ENCODE measurements at places on chromosomes 2 and 18.

DNA sequence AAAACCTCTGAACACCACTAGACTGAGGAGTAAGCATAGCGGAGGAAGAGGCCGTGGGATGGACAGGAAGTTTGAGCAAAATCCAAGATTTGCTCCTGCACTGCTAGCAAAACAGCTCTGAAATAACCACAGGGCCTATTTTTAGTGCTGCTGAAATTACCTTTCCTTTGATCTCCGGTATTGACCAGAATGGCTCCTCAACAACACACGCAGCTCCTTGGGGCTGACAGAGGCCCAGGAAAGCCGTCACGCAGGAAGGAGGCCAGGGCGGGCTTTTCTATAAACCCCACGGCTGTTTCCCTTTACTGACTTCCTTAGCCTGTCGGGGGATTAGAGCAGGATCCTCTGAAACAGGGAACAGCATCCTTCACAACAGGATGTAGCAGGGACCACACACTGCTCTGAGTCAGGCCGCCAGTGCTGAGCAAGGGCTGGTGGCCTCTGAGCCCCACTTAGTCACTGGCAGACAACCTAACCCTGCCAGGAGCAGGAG is 80.8 kb upstream of the LCLAT1 start:
- no peak for DNase-seq

DNA sequence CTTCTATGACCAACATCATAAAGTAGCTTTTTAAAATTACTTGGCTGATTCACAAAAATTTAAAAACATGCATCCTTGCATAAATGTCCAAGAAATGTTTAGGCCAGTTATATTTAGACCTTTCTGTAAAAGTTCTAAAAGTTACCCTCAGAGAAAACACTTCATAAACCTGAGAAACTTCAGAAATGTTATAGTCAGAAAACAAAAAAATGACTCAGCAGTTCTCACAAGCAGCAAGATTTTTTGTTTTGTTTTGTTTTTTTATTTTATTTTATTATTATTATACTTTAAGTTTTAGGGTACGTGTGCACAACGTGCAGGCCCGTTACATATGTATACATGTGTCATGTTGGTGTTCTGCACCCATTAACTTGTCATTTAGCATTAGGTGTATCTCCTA is 648.1 kb downstream of the LRP1B start:
- no peak for DNase-seq

DNA sequence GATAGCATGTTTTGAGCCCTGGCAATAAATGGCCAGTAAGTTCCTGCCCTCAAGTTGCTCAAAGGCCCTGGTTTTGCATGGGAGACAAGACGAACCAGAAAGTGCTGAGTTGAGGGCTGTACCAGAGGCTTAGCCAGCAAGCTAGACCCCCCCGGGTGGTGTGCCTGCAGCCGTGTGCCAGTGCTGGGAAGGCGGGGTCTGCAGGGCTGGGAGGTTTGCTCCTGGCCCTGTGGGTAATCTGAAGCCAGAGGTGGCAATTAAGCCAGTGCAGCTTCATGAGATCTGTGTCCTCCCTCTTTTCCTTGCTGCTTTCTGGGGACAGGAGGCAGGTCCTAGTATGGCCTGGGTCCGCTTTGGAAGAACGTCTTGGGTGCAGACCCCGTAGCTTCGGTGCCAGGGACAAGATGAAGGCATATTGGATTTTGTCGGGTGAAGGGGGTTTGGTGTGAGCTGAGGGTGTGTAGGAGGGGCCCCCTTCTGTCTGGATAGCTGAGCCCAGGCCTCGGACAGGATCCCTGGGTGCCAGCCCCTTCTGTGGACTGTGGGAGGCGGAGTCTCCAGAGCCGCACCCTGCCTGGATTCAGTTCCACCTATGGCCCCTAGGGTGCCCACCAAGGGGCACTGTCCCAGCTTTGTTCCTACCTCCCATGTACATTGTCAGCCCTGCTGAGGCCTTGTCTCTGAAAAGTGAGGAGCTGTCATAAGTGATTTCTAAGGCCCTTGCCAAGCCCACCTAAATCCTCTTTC is 15.6 kb downstream of the ATOH8 start:
- no peak for DNase-seq

- no peak for DNase-seq
Observed at GRCh38 chr18:70553245-70553935, 264.5 kb downstream of the SOCS6 start.

DNA sequence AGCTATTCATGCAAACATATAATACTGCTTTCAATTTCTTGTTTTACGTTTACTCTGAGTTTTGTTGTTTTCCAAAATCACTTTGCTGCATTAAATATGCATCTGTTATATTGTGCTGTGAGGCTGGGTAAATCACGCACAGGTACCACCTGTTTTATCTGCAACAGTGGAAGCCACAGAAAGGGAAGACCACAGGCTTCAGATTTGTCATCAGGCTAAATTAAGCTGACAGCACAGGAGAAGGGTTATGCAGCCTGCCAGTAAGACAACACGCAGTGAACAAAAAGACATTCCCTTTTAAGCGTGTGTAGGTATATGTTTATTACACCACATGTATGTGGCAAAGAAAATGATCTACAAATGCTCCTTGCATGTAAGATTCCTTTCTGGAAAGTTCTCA is 38.2 kb downstream of the ZNF516 start:
- DNase-seq, result no peak

DNA sequence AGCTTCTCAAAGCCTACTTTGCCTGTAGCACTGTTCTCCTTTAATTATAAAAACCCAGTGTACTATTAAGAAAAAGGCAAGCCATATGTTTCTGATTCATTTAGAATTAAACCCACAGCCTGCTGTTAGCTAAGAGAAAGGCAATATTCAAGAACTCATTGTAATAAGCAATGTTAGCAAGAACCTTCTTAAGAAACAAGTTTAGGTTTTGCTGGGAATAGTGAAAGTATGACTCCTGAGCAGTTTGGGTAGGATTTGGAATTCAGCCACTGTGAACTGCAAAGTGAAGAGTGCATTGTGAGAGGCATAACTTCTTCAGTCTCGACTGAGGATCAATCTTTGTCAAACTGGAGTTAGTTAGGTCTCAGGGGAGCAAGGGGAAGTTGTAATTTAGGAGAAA is 206.5 kb upstream of the NT5C1B start:
- no peak for DNase-seq

GRCh38 chr2:84846741-84847142 is 34.1 kb downstream of the TRABD2A start:
- no peak for DNase-seq

GRCh38 chr2:129801575-129801974 is 177.9 kb upstream of the RAB6C start:
- no peak for DNase-seq

DNA sequence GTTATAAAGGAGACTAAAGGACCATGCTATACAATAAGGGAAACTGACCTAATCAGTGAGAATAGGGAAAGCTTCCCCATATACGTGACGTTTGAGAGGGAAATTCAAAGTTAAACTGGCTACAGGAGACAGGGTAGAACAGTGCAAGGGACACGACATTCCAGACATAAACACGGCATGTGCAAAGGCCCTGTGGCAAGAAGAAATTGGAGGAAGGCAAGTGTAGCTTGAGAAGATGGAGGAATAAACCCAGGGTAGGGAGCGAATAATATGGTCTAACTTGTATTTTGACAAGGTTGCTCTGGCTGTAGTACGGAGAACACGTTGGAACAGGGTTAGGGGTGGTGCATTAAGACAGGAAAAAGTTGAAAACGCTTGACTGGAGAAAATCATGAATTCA is 49.8 kb upstream of the RIOK3 start:
- no peak for DNase-seq

- DNase-seq, result no peak
Observed at GRCh38 chr2:144858211-144858610, 338.3 kb upstream of the ZEB2 start.

- no peak for DNase-seq
Observed at GRCh38 chr2:103738606-103739005, 976.8 kb downstream of the TMEM182 start.

DNA sequence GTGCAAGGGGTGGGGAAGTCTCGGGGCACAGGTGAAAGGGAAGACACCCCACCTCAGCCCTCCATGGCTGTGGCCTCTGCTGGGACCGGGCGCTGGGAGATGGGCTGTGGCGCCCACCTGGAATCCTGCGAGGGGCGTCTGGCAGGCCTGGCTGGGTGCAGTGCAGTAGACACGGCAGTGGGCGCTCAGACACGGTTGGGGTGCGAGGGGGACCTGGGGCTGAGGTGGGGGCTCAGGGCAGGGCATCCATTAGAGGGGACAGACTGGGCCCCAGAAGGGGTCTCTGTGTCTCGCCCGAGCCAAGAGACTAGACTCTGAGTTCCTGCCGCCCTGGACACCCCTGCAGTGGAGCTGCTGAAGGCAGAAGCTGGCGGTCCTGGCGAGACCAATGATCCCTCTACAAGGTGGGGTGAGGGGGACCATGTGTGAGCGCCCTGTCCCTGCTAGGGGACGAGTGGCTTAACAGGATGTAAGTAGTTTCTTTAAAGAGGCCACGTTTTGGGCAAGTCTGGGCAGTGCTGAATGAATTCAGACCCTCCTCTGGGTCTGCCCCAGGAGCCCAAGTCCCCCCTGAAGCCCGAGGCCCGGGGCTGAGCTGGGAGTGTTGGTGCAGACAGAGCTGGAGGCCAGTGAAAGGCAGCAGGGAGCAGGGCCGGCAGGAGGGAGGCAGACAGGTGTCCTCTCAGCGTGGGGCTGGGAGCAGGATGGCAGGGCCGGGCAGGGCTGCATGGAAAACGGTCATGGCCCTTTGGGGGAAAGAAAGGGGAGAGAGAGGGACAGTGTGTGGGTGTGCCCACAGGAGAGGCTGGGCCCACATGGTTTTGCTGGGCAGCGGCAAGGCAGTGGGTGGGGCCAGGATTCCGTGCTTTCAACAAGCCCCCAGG is 57.2 kb downstream of the HS6ST1 start:
- no peak for DNase-seq

DNA sequence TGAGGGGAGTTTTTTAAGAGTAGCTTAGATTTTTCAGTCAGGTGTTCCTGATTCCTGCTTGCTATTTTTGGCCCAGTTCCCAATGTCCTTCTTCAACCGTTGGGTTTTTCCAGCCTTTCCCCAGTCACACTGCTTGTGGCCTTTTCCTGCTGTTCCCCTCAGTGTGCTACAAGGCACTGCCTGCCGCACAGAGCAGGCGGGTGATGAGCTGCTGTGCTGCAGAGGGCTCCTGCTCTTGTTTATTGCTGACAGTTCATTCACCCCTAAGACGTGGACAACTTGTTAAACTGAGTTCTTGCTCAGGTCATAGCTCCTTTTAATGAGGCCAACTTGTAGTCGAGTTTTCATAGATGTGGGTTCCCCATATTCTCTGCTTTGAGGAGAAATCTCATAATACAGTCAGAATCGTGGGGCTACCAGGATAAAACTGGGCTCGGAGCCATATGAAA is 20.6 kb downstream of the EIF4E2 start:
- no peak for DNase-seq

GRCh38 chr2:196783431-196784094 is 15.9 kb downstream of the GTF3C3 start:
- no peak for DNase-seq

DNA sequence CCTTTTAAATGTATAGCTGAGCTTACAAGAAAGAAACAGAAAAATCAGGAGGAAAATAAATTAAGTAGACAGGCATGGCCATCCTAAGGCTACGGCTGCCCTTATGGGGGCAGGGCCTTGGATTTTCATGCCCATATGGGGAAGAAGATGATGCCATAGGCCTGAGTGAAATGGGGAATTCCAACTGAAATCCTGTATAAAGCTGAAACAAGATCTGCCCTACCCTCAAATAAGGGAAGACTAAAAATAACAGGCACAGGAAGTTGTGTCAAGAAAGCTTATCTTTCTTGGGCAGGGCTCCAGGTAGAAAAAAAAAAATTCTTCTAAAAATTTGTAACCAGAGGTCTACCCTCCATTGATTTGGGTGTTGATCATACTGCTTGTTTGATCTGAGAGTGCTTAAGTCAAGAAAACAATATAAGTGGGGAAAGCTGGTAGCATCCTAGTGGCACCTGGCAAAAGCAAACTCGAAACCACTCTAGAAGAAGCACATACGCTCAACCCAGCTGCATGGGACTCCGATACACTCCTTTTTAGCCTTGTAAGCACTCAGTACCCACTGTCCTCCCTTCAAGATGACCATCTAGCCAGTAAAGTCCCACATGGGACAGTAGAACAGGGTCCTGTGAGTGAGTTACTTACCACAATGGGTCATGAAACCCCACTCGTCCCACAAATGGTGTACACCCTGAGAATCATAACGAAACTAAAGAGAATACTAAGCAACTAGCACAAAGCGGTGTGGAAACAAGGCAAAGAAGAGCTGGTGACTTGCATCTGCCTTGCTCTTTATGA is 22.3 kb downstream of the DNAH7 start:
- DNase-seq, result no peak

- no peak for DNase-seq
Observed at GRCh38 chr2:162732946-162733698, 105.4 kb downstream of the KCNH7 start.

DNA sequence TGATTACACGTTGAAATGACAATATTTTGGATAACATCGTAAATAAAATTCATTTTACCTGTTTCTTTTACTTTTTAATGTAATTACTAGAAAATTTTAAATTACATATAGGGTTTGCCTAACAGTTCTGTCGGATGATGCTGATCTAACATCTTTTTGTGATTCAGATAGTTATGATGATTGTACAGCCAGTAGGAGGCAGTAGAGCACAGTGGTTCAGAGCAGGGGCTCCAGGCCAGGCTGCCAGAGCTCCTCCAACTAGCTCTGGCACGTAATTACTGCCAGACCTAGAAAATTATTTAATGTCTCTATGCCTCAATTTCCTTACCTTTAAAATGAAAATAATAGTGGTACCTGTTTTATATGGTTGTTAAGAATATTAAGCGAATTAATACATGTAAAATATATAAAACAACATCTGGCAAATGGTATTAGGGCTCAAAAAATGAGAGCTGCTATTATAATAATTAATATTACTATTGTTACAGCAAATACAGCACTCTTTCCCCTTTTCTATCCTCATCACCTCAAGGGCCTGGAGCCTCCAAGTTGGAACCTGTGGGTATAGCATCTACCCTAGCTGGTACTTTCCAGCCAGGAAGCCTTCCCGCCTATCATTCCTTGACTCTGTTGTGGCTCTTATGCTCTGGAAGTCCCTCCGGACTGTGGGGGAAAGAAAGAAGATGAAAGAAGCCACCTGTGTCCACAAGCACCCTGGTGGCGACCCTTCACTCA is 47.7 kb upstream of the PLA2R1 start:
- peak; percentile 23 for DNase-seq

GRCh38 chr2:99812426-99812825 is 322.6 kb upstream of the REV1 start:
- no peak for DNase-seq

GRCh38 chr2:239522740-239523119 is 121.9 kb upstream of the HDAC4 start:
- DNase-seq, result no peak

DNA sequence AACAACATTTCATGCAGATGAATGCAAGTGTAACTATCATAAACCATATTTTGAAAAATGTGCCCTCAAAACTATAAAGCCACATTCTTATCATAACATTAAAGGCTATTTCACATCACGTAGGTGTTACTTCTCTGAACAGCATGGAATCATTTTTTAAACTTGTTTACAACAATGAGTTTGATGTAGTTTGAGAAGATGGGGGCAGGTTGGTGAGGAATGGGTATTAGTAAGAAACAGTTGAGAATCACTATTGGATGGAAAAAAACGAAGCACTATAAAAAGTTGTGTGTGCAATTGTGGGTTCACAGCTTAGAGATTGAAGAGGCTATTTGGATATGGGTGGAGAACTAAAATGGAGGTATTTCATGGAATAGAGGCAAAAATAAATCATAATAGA is 569.1 kb downstream of the ARHGAP15 start:
- DNase-seq, result no peak

- DNase-seq, result peak; percentile 33
Observed at GRCh38 chr2:223944166-223944702, 901 bp downstream of the WDFY1 start.

GRCh38 chr2:227503433-227504406 is 31.8 kb downstream of the AGFG1 start:
- no peak for DNase-seq
